Heart left ventricle (tissue), 16 donors: ENCODE measurements at places on chromosomes 3 and 15. TPM values are rescaled to one million over a fixed set of nuclear protein-coding genes. Genes with fewer than 3 reads are reported as not detected.
A peak's percentile ranks its signal among the peaks of the same experiment; 100 is the strongest.

The PP2D1 gene
- total RNA-seq, result not detected

The RRP9 gene
- total RNA-seq, result 11.2 TPM

The DNAH12 gene
- not detected for total RNA-seq

The RNF7 gene
- 95.3 TPM for total RNA-seq

- no peaks in the 10 kb centered on the region for H3K27me3 ChIP-seq
- H3K36me3 ChIP-seq, result no peaks in the 10 kb centered on the region
- DNase-seq, result no peak
- H3K4me1 ChIP-seq, result no peaks in the 10 kb centered on the region
- H3K27ac ChIP-seq, result no peak overlapping the region
These were observed 252.4 kb upstream of the UBE2E1 start for GRCh38 chr3:23553353-23553752.

GRCh38 chr15:74400915-74401757 is 32.6 kb downstream of the SEMA7A start:
- no peak overlapping the region for H3K4me3 ChIP-seq
- no peaks in the 10 kb centered on the region for H3K36me3 ChIP-seq
- DNase-seq, result no peak
- H3K4me1 ChIP-seq, result peaks cover 15% of the 10 kb centered on the region
- H3K27ac ChIP-seq, result no peak overlapping the region

- H3K27me3 ChIP-seq, result no peaks in the 10 kb centered on the region
- H3K4me1 ChIP-seq, result no peaks in the 10 kb centered on the region
- no peak for DNase-seq
- H3K36me3 ChIP-seq, result no peaks in the 10 kb centered on the region
- H3K27ac ChIP-seq, result no peak overlapping the region
These were observed 39.3 kb downstream of the BDH1 start for GRCh38 chr3:197516517-197516889.

GRCh38 chr3:12483872-12484197 is 445 bp upstream of the TSEN2 start:
- H3K27me3 ChIP-seq, result no peaks in the 10 kb centered on the region
- peaks cover 7% of the 10 kb centered on the region for H3K4me1 ChIP-seq
- peak overlapping the region; percentile 75 for H3K4me3 ChIP-seq

- H3K27me3 ChIP-seq, result no peaks in the 10 kb centered on the region
- H3K27ac ChIP-seq, result no peak overlapping the region
- H3K36me3 ChIP-seq, result no peaks in the 10 kb centered on the region
- H3K4me3 ChIP-seq, result no peak overlapping the region
- H3K4me1 ChIP-seq, result peaks cover 12% of the 10 kb centered on the region
- no peak for DNase-seq
These were observed 70.1 kb upstream of the GLCE start for GRCh38 chr15:69090197-69090948.

The GCNT3 gene
- total RNA-seq, result not detected

DNA sequence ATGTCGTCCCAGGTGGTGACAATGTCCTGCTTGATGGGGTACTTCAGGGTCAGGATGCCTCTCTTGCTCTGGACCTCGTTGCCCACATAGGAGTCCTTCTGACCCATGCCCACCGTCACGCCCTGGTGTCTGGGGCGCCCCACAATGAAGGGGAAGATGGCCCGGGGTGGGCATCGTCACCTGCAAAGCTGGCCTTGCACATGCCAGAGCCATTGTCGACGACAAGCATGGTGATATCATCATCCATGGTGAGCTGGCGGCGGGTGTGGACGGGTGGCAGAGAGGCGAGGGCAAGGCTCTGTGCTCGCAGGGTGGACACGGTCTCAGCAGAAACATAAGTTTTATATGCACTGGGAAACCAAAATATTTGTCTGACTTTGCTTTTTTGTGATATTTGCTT is 163.1 kb downstream of the WDR76 start:
- H3K27ac ChIP-seq, result no peak overlapping the region
- H3K4me3 ChIP-seq, result no peak overlapping the region
- H3K27me3 ChIP-seq, result no peaks in the 10 kb centered on the region
- DNase-seq, result no peak
- no peaks in the 10 kb centered on the region for H3K4me1 ChIP-seq

- H3K36me3 ChIP-seq, result no peaks in the 10 kb centered on the region
- no peak for DNase-seq
- H3K27me3 ChIP-seq, result no peaks in the 10 kb centered on the region
These were observed 796.6 kb upstream of the GBE1 start for GRCh38 chr3:82558081-82558480.

The SCN11A gene
- 0.05 TPM for total RNA-seq

- H3K27me3 ChIP-seq, result no peaks in the 10 kb centered on the region
- no peak overlapping the region for H3K27ac ChIP-seq
- H3K4me3 ChIP-seq, result no peak overlapping the region
- DNase-seq, result no peak
- peaks cover 24% of the 10 kb centered on the region for H3K4me1 ChIP-seq
These were observed 65.3 kb downstream of the LRTM1 start for GRCh38 chr3:54862526-54862925.
